CD4-positive, alpha-beta memory T cell (primary cell): ENCODE measurements at places on chromosomes 7 and 10. TPM values are rescaled to one million over a fixed set of nuclear protein-coding genes. Genes with fewer than 3 reads are reported as not detected.

GRCh38 chr7:31603046-31603445 is 84.0 kb upstream of the PPP1R17 start:
- DNase-seq = no peak
- H3K27ac ChIP-seq = no peak overlapping the region
- H3K4me3 ChIP-seq = no peak overlapping the region
- no peaks in the 10 kb centered on the region for H3K4me1 ChIP-seq
- H3K27me3 ChIP-seq = no peaks in the 10 kb centered on the region

Gene GHITM
- total RNA-seq = 88.6 TPM

Gene AP1S1
- total RNA-seq = 10.8 TPM

Gene INSYN2A
- not detected for total RNA-seq

DNA sequence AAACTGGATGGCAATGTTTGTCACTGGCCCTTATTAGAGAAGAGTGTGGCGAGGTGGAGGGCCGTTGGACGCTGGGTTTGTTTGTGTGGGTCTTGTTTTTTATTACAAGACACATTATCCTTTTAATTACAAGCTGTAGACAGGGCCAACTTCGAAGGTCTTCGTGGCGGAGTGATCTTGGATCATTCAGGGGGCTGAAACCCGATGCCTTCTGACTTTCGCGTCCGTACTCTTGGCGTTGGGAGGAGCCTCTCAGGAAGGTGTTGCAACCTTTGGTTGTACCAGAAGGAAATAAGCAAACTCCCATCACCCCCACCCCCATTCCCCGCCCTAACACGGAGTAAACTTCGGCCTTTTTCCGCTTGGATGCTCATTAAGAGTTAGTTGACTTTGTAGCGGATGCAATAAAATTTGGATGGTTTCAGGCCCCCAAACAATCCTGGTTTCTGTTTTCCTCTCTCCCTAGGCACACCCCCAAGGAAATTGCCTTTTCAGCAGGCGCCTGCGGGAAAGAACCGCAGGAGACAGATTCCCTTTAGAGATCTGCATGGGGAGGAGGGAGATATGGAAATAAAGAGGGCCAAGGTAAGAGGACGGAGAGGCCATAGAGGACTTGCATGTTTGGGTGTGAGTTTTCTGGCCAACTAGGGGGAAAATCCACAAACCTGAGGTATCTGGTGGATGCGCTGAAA is 294.5 kb upstream of the NFE2L3 start:
- DNase-seq = no peak
- H3K36me3 ChIP-seq = no peaks in the 10 kb centered on the region
- peaks cover 96% of the 10 kb centered on the region for H3K27me3 ChIP-seq

Gene GJD4
- not detected for total RNA-seq

Gene FAS
- total RNA-seq = 44.2 TPM

Gene AGR3
- total RNA-seq = not detected

GRCh38 chr7:44386139-44386913 is 60.9 kb upstream of the CAMK2B start:
- H3K4me3 ChIP-seq = no peak overlapping the region
- no peak overlapping the region for H3K27ac ChIP-seq
- H3K4me1 ChIP-seq = no peaks in the 10 kb centered on the region
- no peak for DNase-seq
- H3K27me3 ChIP-seq = no peaks in the 10 kb centered on the region

DNA sequence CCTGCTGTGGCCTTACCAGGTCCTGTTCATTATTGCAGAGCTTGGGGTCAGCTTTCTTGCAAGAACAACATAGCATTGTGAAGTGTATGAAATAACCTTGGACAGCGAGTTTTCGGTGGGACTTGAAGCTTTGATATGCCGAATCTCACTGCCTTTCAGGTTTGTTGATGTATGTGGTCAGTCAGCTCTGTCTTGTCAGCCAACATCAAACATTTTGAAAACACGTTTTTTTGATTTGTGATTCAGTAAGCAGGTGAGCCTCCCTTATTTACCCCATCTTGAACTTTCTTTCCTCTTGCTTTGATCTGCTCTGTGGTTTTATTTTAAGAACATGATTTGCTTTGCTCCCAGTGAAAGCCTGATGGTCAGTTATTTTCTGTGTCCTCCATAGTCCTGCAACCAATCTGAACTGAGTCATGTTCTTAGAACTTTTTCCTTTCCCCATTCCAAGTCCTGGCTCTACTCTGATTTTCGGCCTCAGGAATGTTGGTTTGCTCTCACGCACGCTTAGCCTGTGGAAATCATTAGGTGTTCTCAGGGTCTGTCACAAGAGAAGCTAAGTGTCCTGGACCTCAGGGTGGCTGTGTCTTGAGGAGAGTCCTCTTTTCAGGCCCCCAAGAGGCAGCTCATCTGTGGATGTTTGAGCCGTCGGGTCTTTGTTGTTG is 8.7 kb downstream of the WBP1L start:
- H3K36me3 ChIP-seq = no peaks in the 10 kb centered on the region
- DNase-seq = no peak
- no peak overlapping the region for H3K27ac ChIP-seq

- no peak overlapping the region for H3K4me3 ChIP-seq
- no peaks in the 10 kb centered on the region for H3K36me3 ChIP-seq
- H3K27ac ChIP-seq = no peak overlapping the region
- H3K4me1 ChIP-seq = no peaks in the 10 kb centered on the region
- DNase-seq = no peak
- H3K27me3 ChIP-seq = no peaks in the 10 kb centered on the region
Observed at GRCh38 chr10:1643161-1643907, 94.0 kb downstream of the ADARB2 start.

DNA sequence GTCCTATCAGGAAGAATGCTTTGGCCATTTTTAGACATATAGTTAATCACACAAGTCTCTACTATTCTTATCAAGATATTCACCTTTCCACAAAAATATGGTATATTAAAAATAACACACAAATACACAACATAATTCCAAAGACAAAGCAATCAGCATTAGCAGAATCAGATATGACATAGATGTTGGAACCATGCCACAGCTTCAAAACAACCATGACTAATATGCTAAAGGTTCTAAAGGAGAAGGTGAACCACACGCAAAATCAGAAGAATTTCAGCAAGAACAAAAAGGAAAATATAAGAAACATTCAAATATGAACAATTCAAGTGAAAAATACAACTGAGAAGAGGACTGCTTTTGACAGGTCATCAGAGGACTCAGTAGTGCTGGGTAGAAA is 670.2 kb upstream of the SORCS1 start:
- no peaks in the 10 kb centered on the region for H3K27me3 ChIP-seq
- no peak overlapping the region for H3K27ac ChIP-seq
- H3K4me3 ChIP-seq = no peak overlapping the region

DNA sequence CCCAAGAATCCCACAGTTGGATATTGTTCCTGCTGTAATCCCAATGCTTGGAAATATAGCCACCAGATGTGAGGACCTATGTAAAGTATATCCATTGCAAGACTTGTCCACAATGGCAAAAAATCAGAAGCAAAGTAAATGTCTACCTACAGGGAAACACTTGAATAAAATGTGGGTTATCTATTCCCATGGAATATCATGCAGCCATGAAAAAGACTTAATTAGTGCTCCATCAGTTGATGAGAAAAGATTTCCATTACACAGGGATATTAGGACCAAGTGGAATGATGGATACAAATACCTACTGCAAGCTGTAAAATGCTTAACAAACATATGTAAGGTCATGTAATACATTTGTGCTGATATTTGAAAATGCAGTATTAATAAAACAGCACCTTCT is 131.2 kb downstream of the BTAF1 start:
- H3K27me3 ChIP-seq = no peaks in the 10 kb centered on the region
- H3K36me3 ChIP-seq = no peaks in the 10 kb centered on the region
- no peak overlapping the region for H3K4me3 ChIP-seq

DNA sequence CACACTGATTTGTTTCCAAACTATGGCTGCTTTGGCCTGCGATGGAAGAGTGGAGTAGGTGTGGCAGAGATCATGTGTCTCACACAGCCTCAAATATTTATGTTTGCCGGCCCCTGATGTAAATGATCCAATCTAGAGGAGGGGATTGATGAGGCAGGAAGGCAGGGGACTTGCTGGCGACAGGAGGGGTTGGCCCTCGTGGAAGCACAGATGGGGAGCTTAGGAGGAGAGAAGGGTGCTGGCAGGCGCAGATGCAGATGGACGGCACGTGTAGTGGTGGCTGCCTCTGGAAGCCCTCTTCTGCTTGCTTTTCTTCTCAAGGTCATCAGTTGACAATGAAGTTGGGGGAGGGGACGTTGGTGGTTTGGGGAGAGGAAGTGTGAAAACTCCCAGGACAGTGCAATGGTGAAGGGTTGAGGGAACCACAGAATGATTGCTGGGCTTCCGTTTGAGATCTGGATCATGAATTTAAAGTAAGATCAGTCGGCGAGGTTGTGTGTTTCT is 15.4 kb downstream of the COL13A1 start:
- no peak for DNase-seq
- no peaks in the 10 kb centered on the region for H3K4me1 ChIP-seq
- no peak overlapping the region for H3K4me3 ChIP-seq
- H3K27ac ChIP-seq = no peak overlapping the region
- no peaks in the 10 kb centered on the region for H3K36me3 ChIP-seq

Gene MYO3A
- total RNA-seq = not detected

Gene CYP3A7
- not detected for total RNA-seq

Gene CACNA2D1
- not detected for total RNA-seq

GRCh38 chr10:99279626-99280111 is 44.0 kb upstream of the HPSE2 start:
- H3K36me3 ChIP-seq = no peaks in the 10 kb centered on the region
- no peak for DNase-seq
- no peaks in the 10 kb centered on the region for H3K4me1 ChIP-seq
- H3K27ac ChIP-seq = no peak overlapping the region
- H3K4me3 ChIP-seq = no peak overlapping the region

- H3K36me3 ChIP-seq = no peaks in the 10 kb centered on the region
- no peaks in the 10 kb centered on the region for H3K27me3 ChIP-seq
- no peak overlapping the region for H3K27ac ChIP-seq
- DNase-seq = no peak
- H3K4me1 ChIP-seq = no peaks in the 10 kb centered on the region
Observed at GRCh38 chr7:33789871-33790630, 115.3 kb upstream of the BMPER start.

Gene GTF2IRD2
- total RNA-seq = 34.0 TPM
